Naive thymus-derived CD8-positive, alpha-beta T cell (primary cell): ENCODE measurements at places on chromosomes 7 and 10. TPM values are rescaled to one million over a fixed set of nuclear protein-coding genes. Genes with fewer than 3 reads are reported as not detected.

ENKUR gene
- not detected for total RNA-seq

PAX4 gene
- total RNA-seq = not detected

GRCh38 chr7:90595801-90596670 is at the start of gene CDK14:
TSS of gene CDK14 (plus strand) at chr7:90596321. CDS start at chr7:90596628, 307 bp downstream.
- H3K27me3 ChIP-seq = peaks cover 40% of the 10 kb centered on the region
- H3K4me1 ChIP-seq = peaks cover 22% of the 10 kb centered on the region
- peak; percentile 7 for DNase-seq
- peak within 1 kb of the TSS; percentile 85 for H3K27ac ChIP-seq
- peak within 1 kb of the TSS; percentile 79 for H3K4me3 ChIP-seq

- H3K4me1 ChIP-seq = no peaks in the 10 kb centered on the region
- no peak overlapping the region for H3K27ac ChIP-seq
- no peaks in the 10 kb centered on the region for H3K36me3 ChIP-seq
- no peaks in the 10 kb centered on the region for H3K27me3 ChIP-seq
- H3K4me3 ChIP-seq = no peak overlapping the region
Measured at GRCh38 chr10:20956843-20957242, 59.7 kb upstream of the NEBL start.

GRCh38 chr7:47529826-47530555 is 51.9 kb downstream of the TNS3 start:
- H3K4me3 ChIP-seq = no peak overlapping the region
- no peaks in the 10 kb centered on the region for H3K36me3 ChIP-seq

- no peak for DNase-seq
- no peaks in the 10 kb centered on the region for H3K36me3 ChIP-seq
- no peak overlapping the region for H3K27ac ChIP-seq
- H3K27me3 ChIP-seq = peaks cover 52% of the 10 kb centered on the region
- H3K4me3 ChIP-seq = no peak overlapping the region
- H3K4me1 ChIP-seq = peaks cover 6% of the 10 kb centered on the region
Measured at GRCh38 chr7:45914911-45915310, 6.2 kb downstream of the IGFBP3 start.

DNA sequence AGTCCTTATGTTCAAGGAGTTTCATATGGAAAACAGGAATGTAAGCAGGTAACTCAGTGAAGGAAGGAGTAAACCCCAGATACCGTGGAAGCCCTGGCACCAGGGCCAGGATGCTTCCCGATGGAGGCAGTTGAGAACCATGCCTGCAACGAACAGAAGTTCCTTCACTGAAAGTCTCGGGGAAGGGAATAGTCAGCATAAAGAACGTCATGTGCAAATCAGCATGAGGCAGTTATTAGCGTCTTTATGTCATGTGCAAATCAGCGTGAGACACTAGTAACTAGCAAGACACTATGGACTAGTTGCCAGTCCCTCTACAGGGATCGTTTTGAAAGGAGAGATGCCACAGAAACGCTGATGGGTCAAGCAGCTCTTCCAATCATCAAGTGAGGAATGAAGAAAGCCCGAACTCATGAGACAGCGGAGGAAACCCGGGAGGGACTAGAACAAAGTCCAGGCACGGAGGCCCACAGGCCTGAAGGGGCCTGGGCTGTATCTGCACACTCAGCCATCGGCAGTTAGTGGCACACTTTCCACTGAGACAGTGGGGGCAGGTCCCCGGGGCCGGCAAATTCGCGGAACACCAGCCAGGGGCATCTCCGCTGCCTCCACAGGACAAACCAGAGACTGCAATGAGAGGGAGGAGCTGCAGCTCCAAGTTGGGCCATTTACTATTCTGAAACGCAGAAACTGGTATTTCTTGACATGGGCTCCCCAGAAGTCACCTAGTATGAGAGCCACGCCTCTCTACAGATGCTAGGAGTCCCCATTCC is 109.6 kb downstream of the SFMBT2 start:
- no peak for DNase-seq
- H3K4me1 ChIP-seq = peaks cover 89% of the 10 kb centered on the region
- no peak overlapping the region for H3K4me3 ChIP-seq
- H3K27ac ChIP-seq = no peak overlapping the region

DNA sequence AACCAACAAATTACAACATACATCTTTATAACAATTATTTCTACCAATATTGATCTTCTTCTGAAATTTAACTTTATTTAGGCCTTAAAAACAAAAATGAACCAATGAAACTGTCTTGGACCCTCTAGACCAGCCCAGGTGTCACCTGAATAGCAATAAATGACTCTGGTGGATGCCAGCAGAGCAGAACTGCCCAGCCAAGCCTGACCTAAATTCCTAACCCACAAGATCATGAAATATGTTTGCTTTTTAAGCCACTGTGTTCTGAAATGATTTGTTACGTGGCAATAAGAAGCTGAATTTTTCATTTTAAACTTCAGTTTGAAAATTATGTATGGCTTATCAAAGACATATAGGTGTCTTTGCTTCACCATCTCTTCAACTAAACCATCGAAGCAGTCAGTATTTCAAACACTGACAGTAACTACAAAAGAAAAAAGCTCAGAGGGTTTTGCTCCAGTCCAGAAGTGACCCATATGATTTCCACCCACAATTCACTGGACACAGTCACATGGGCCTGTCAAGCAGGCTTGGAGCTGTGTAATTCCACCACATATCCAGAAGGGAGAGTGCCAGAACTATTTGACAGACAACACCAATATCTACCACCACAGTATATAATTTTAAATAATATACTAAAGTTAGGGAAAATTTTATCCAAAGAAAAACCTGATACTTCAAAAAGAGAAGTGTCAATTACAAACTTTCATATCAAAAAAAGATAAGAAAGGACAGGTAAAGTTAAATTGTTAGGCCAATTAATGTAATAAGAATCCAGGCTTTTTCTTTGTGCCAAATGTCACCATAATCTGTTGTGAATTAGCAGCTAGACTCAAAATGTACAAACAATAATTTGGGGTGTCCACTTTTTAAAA is 94.5 kb downstream of the KMT2C start:
- H3K36me3 ChIP-seq = peaks cover 8% of the 10 kb centered on the region
- H3K27ac ChIP-seq = no peak overlapping the region
- H3K4me1 ChIP-seq = peaks cover 70% of the 10 kb centered on the region
- DNase-seq = no peak
- H3K4me3 ChIP-seq = no peak overlapping the region
